ENCODE measurements at places on chromosomes 7 and 10.

DNA sequence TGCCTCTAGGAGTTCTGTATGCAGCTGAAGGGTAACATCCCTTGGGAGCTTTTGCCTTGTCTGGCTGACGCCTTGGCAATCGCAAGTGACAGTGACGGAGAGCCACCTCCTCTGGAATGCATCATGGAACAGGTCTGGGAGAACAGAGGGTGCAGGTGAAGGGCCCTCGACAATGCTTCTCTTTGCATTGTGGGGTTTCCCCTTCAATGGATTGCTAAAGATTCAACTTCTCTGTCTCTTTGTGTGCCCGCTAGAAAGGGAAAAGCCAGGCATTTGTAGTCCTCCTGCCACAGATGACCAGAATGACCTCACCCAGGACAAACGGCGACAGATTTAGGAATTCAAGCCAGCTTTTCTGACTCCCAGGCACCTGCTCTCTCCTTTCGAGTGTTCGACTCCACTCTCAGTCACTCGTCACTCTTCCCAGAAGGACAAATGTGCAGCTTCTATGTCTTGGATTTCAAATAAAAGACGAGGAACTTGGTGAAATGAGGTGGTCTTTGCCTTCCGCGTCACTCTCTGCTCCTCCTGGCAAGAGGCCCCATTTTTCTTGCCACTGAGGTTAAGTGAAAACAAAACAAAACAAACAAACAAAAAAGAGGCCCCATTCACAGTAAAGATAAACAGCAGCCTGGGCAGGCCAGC is 26.1 kb downstream of the IL2RA start:
- DNase-seq: no peak

DNA sequence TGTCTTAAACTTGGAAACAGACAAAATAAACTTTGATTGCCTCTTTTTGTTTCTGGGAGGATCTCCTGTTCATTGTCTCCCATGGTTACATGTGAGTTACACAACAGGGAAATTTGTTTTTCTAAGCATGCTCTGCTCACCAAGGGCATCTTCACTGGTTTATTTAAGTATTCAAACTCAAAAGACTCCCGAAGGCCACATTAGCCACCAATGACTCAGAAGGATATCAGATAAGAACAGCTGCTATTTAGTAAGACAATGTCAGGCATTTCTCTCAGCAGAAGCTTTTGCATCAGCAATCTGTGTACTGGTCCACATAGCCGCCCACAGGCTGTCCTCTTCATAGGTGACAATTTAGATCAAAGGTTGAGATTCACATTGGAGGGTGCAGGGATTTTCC is 19.3 kb downstream of the OR6B1 start:
- peak; percentile 53 for DNase-seq

GRCh38 chr7:132292803-132293202 is 283.5 kb downstream of the PLXNA4 start:
- peak; percentile 75 for DNase-seq

GRCh38 chr7:1698951-1699350 is 28.9 kb downstream of the ELFN1 start:
- DNase-seq: peak; percentile 2

DNA sequence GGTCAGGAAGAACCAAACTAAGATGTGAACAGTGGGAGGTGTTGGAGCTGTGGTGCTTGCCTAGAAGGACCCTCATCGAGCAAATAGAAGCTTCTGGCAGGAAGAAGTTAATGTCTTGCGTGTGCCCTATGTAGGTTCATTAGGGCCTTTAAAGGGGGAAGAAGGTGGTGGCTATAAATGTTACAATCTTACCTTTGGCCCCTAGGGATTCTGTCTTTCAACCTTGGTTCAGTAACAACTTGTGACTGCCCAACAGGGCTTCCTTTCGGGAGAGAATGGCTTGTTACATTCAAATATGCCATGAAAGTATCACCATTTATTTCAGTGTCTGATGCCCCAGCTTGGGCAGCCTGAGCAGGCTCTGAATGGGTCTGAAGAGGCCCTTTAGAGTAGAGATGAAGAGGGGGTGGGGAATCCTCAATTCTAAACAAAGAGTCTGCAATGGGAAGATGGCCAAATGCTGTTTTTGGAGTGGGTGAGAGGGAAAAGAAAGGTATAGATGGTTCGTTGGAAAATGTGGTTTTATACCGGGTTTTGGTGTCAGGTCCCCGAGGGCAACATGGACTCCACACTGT is 108.0 kb downstream of the TCF7L2 start:
- DNase-seq: no peak

DNA sequence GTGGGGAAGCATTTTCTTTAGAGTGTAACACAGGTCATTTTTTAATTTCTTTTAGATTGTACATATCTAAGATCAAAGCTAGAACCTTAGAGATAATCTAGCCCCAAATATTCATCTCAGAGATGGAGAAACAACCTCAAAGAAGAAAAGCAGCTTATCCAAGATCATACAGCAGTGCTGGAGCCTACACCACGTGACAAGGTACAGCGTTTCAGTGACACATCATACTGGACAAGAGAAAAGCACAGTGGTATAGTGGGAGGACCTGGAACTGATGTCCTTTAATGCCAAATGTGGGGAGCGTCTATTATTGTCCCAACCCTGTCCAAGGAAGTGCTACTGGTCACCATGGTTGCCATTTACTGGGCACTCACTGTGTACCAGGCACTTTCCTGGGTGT is 445.8 kb downstream of the RPS24 start:
- no peak for DNase-seq

- DNase-seq: peak; percentile 92
Observed at GRCh38 chr7:101952355-101953247, 135.2 kb downstream of the CUX1 start.

GRCh38 chr7:148916186-148916585 is 32.1 kb upstream of the EZH2 start:
- peak; percentile 87 for DNase-seq

GRCh38 chr7:50202052-50202555 is 102.4 kb upstream of the IKZF1 start:
- no peak for DNase-seq

DNA sequence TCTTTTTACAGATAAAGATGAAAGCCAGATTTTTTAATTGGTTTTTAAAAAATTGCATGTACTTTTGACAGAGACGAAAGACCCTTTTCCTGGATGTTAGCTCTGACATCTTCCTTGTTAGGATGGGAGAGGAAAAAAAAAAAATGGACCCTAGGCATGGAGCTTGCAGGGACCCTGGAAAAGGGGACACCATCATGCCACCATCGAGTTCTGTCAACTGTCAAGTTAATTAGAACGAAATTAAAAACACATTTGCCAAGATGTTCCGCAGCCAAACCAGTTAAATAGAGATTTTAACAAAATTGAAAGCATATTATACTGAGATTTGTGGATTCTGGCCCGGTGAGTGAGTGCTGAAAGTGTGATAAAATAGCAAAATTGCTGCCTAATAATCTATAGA is 202.6 kb downstream of the BUB3 start:
- DNase-seq: no peak

DNA sequence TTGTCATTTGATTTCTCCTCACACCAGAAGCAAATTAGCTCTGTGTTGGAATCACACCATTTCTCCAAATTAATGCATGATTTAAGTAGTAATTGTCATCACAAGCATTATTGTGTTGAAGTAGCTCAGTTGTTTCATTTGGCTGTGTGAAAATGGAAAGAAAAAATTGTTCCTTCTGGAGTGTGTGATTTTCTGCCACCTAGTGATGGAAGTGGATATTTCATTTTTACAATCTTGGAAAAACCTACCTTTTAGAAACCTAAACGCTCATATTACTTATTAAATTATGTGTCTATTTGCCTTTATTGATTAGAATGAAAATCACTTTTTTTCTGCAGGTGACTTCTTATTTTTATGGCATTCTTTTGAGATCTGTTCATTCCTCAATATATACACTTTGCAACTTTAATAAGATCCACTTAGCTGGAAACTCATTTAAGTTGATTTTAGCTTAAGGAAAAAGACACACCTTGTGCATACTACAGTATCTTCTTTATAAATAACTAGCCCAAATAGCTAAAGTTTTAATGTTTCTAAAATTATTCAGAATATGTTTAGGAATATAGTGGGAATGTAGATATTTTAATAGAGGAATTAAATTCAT is 50.0 kb downstream of the SRI start:
- DNase-seq: no peak

DNA sequence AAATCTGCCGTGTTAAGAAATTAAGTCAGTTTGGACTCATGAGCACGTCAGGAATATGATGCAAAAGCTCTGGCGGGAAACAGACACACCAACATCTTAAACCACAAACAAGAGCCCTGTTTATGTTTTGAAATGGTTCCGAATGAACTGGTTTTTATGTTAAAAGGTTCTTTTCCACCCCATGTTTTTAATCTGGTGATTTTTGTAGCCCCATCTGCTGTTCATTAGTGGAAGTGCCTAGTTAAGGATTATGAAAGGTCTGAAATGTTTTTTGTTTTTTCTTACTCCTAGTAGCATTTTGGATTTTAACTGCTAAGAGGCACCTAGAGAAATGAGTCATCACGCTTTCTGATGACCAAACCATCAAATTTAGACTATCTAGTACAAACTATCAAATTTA is 404.1 kb upstream of the MKI67 start:
- DNase-seq: no peak

DNA sequence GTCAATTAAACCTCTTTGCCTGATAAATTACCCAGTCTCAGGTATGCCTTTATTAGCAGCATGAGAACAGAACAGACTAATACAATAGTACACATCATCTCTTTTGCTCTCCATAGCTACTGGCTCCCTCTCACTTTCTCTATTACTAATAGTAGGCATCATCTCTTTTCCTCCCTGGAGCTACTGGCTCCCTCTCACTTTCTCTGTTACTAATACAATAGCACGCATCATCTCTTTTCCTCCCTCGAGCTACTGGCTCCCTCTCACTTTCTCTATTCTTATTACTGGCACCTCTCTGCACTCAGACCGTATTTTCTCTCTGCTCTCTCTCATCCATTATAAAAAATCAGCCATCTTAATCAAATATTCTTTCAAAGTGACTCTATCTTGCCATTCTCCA is 37.1 kb downstream of the SLC25A13 start:
- DNase-seq: peak; percentile 45

DNA sequence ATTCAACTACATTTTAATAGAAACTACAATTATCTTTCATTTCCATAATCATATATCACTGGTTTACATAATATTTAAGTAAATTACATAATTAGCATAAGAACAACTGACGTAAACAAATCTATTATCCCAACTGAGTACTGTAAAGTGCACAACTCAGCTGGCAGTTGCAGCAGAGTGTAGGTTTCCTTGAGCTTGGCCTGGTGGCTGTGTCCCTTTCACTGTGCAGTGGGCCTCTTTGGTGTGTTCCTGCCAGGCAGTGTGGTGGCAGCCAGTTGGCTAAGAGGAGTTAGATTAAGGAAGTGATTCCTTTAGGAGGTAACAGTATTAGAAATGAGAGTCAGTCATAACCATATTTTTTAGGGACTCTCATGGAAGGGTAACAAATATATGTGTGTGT is 7.0 kb downstream of the NRG3 start:
- DNase-seq: no peak

DNA sequence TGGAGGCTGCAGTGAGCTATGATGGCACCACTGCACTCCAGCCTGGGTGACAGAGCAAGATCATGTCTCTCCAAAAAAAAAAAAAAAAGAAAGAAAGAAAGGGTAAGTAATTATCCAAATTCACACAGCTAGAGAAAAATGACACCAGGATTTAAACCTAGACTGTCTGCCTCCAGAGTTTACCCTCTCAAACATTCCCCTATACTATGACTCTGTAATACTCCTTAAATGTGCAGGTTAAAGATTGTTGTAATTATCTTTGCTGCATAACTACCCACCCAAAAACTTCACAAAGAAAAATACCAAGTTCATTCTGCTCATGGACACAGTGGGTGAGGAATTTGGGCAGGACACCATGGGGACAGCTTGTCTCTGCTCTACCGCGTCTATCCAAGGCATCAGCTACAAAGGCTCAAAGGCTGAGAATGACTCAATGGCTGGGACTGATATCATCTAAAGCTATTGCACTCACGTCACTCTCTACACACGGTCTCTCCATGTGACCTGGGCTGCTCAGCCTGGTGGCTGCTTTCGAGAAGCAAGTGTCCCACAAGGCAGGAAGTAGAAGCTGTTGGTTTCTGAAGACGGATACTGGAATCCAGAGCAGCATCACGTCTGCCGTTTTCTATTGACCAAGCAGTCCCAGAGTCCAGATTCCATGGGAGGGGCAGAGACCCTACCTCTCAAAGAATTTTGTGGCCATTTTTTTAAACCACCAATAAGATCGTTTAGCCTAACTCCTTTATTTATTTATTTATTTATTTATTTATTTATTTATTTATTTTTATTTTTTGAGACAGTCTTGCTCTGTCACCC is 185.7 kb upstream of the AUTS2 start:
- DNase-seq: no peak

DNA sequence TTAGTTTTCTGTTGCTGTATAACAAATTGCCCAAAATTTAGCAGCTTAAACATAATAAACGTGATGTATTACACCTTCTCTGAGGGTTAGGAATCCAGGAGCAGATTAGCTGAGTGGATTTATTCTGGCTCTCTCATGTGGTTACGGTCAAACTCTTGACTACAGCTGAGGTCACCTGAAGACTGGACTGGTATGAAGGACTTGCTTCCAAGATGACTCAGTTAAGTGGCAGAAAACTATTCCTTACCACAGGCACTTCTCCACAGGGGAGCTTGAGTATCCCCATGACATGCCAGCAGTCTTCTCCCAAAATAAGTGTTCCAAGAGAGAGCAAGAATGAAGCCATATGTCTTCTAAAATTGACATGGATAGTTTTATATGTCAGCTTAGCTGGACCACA is 957.2 kb upstream of the GHITM start:
- DNase-seq: no peak

DNA sequence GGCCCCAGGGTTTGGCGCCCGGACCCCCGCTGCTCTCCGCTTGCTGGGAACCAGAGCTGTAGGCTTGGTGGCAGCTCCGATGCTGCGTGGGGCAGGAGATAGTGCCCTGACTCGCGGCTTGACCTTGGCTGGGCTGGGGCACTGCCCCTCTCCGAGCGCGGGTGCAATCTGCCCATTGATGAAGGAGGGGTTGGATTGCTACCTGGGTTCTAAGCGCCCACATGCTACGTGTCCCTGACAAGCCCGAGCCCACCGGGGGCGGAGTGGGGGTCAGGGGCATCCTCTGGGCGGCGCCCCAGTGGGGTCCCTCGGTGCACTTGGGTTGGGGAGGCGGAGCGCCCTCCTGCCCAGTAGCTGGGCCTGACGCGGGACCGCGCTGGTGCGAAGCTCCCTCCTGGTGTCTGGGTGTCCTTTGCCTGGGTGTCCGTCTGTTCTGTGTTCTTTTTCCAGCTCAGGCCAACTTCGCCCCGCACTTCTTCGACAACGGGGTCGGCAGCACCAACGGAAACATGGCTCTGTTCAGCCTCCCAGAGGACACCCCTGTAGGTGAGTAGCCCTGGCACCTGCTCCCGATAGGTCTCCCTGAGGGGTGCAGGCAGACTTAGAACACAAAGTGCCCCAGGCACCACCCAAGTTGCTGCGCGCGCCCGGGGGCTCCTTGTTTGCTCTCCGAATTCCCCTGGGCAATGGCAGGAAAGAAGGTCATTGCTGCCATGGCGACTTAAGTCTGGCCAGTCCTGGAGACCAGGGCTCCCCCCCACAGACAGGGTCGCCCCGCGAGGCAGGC is 900 bp downstream of the CDHR1 start:
- no peak for DNase-seq

- peak; percentile 81 for DNase-seq
Observed at GRCh38 chr10:35324196-35324595, 12.1 kb upstream of the CCNY start.

- no peak for DNase-seq
Observed at GRCh38 chr7:131764143-131764775, 207.8 kb upstream of the PODXL start.

- no peak for DNase-seq
Observed at GRCh38 chr7:93133005-93133404, 15.2 kb downstream of the SAMD9L start.

All from osteoblast (primary cell).